ENCODE measurements at places on chromosomes 2 and 18.
A peak's percentile ranks its signal among the peaks of the same experiment; 100 is the strongest.

GRCh38 chr2:9296559-9296958, 89.9 kb downstream of the ASAP2 start:
- no peak for DNase-seq

DNA sequence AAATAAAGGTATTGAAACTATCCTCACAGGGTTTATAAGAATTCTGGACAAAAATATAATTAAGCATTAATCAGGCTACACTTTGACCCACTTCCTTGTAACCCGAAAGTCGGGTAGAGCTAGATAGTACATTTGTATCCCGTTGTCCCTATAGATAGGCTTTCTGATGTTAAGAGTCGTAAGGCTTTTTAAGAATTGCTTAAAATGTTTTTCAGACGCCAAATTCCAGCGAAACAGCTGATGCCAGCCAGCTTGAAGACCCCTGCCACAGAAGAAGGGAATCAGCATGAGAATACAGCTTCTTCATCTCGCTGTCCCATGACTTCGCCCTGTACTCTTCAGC, 962 bp upstream of the GPR155 start:
- peak; percentile 23 for DNase-seq

- DNase-seq, result no peak
Measured at GRCh38 chr2:213007290-213007838, 144.0 kb downstream of the IKZF2 start.

DNA sequence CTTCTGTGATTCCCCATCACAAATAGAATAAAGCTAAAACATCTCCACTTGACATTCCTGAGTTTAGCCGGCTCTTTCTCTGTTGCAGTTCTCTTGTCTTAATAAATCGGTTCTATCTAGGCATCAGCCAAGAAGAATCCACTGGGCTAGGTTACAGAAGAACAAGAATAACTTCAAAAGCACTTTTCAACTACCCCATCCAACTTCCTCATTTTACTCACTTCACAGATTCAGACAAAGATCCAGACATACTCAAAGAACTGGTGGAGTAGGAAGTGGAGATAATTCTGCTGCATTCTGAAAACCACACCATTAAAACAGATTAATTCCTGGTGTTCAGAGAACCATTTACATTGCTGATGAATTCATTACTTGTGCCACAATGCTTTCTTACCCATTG, 9.6 kb upstream of the ALPK2 start:
- DNase-seq, result no peak

GRCh38 chr2:66305718-66306117, 129.2 kb upstream of the MEIS1 start:
- DNase-seq, result peak; percentile 93

GRCh38 chr2:16561676-16562075, 104.0 kb downstream of the CYRIA start:
- no peak for DNase-seq

- no peak for DNase-seq
Measured at GRCh38 chr2:159996792-159997546, 65.4 kb downstream of the PLA2R1 start.

DNA sequence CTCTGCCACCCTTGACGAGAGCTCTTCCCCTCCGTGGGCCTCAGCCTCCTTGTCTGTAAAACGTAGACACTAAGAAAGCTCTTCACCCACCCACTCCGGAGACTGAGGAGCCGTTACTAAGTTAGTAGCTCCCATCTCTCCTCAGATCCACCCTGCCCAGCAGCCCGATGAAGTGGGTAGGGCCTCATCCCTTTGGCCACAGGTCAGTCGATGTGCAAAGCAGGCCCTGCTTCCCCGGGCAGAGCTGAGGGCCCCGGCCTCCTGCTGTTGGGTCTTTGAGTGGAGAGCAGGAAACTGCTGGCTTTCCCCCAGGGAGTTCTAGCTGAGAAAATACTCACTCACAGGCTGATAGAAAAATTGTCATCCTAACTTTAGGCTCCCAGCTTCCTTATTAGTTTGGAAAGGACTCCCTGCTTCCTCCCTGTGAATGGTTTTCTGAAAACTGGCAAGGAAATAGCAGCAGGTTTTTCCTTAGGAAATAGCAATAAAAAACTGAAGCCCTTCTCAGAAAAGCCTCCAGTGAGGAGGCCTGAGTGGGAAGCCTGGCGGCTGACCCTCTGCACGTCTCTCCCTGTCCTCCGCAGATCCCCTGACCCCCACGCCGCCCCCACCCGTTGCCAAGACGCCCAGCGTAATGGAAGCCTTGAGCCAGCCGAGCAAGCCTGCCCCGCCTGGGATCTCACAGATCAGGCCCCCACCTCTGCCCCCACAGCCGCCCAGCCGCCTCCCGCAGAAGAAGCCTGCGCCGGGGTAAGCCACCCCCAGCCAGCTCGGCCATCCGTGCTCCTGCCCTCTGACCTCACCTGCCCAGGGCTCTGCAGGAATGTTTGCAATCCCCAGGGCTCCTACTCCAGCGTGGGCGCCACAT, 30.2 kb downstream of the ITGB1BP1 start:
- no peak for DNase-seq

DNA sequence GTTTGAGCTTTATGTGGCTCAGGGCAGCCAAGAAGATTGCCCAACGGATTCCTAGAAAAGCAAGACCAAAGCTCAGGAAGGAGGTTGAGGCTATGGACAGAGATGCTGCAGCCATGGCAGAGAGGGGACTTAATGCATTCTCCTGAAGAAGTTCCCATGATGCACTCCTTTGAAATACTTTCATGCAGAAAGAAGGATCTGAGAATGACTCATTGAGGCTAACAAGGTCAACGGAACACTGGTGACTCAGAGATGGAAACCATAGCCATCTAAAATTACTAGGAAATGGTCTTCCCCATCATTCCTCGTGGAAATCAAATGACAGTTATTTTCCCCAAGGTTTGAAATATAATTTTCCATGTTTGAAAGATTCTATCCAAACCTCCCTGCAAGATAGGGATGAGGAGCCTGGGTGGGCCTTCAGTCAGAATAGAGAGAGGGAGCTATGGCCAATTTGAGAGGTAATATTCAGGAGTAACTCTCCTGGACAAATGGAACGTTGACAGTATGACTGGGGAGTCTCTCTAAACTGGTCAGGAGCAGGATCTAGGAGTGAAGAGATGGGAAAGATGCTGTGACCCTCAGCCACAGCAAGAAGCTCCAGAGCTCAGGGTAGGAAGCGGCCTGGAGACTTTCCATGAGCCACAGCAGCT, 63.0 kb downstream of the REEP1 start:
- no peak for DNase-seq
